NCI-H524 treated with DMSO at 0.1 percent for 48 hours (cell line): ENCODE measurements at places on chromosomes 5 and 9.

GRCh38 chr5:172575416-172575815 lies 65.6 kb upstream of the NEURL1B start:
- no peak for DNase-seq

DNA sequence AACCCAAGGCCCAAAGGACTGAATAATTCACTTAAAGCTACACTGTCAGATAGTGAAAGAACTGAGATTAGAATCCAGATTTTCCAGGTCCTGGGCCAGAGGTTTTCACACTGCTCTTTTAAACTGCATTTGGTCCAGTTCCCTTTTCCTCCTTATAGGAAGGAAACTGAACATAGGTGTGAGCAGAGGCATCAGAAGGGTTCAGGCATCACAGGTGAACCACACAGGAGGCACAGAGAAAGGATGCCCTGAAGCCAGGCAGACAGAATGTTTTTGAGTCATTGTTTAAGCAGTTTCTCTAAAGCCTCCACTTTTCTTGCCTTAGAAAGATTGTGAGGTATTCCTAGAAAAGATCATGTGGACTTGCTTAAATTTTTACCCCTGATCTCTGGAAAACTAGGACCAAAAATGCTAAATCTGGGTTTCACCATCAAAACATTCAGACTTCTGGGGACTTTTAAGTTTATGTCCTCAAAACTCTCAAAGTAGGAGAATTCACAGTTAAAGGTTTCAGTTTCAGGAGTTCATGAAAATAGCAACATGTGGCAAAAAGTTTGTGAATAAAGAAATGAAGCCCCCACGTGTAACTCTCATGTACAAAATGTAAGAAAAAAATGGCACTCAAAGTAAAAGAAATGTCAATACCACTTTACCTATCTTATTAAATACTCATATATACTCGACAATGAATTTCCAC lies 386.1 kb downstream of the NTRK2 start:
- no peak for DNase-seq

DNA sequence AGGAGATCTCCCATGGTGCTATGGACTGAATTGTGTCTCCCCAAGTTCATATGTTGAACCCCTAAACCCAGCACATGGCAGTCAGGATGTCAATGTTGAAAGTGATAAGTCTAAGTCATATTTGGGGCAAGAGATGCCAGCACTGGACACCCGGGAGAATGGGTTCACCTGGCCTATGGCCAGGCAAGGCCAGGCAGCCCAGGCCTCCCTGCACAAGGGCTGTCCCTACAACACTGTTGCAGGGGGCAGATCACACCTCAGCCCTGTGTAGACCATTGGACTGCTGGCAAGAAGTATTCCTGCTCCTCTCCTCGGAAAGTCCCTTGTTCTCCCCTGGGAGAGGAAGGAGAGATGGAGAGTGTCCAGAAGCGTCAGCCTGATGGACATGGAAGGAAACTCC lies 240.5 kb downstream of the GADD45G start:
- no peak for DNase-seq

- no peak for DNase-seq
Observed at GRCh38 chr5:139912158-139912557, 116.5 kb downstream of the PSD2 start.

DNA sequence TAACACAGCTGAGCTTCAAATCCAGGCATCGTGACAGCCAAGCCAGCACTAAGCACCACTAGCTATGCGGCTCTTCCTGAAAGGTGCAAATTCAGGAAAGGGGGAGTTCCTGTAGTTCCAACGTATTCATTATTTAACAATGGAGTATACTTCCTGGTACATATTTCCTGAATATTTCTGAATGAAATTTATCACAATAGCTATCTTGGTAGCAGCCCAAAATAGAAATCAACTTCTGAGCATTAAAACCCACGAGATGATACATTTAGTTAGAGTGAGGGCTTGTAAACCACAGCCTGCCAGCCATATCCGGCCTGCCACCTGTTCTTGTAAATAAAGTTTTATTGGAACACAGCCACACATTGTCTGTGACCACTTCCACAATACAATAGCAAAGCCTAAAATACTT lies 109.7 kb upstream of the RETREG1 start:
- no peak for DNase-seq
